ENCODE measurements at places on chromosomes 2 and 18.

- no peak for DNase-seq
Observed at GRCh38 chr2:216803791-216804190, 56.1 kb downstream of the TNP1 start.

DNA sequence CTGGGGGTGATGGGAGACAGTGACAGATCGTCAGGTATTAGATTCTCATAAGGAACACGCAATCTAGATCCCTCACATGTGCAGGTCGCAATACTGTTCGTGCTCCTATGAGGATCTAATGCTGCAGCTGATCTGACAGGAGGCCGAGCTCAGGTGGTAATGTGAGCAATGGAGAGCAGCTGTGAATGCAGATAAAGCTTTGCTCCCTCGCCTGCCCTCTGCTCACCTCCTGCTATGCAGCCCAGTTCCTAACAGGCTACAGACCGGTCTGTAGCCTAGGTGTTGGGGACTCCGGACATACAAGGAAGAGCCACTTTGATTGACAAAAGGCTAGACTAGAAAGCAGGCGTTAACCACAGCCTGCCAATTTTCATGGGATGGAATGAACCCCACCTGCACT lies 183.6 kb upstream of the TMEM200C start:
- DNase-seq: no peak

DNA sequence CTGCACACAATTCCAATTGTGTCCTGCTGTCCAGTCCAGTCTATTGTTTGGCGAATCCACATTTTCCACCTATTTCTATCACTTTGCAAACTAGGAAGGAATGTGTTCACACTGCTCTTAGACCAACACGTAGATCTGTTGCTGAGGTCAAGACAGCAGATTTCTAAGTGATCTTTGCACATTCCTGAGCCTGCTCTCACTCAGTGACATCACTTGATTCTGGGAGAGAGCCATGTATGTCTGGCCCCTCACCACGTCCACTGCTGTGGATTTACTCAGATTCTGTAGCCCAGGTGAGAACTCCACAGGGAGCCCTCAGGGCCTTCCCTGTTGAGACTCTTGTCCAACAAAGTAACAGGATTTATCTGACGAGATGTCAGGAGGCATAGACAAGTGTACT lies 317.2 kb downstream of the TSN start:
- DNase-seq: no peak

- DNase-seq: no peak
Observed at GRCh38 chr2:10097352-10098148, 17.3 kb upstream of the CYS1 start.

DNA sequence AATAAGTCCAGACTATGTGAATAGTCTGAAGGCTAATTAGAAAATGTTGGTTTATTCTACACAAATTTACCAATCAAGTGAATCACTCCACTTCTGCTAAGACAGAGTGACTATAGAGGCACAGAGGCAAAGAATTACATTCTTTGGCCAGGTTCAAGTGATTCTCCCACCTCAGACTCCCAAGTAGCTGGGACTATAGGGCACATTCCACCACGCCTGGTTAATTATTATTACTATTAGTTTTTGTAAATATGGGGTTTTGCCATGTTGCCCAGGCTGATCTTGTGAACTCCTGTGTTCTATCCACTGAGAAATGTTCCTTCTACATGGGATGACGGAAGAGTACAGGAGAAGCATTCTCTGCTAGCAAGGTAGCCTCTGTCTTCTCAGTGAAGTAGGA lies 37.6 kb upstream of the PSME4 start:
- DNase-seq: no peak

- DNase-seq: no peak
Observed at GRCh38 chr18:45156946-45157345, 458.3 kb upstream of the SLC14A2 start.

DNA sequence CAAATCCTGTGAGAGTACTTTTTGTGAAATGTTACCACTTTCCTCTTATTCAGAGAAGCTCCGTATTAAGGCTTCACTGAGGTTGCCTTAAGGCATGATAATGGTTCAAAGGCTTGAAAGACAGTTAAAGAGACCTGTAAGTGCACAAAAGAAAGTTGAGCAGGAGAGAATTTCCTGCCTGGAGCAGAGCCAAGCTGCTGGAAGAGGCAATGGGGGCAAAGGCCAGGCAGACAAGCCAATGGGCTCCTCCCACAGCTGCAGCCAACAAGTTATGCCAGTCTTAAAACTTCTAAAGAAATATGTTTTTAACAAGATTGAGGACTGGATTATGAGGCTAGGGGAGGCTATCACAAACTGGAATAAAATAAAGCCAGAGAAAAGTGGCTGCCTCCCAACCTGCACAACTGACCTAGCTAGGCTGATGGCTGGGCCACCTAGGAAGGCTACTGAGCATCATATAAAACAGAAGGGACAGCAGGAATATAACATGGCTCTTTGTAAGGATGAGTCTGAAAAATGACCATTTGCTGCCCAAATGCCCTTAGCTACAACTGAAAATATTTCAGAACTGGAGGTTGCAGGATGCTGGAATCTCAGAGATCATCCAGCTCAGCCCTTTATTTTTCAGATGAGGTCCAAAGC lies 2.1 kb downstream of the IL1B start:
- DNase-seq: no peak

- no peak for DNase-seq
Observed at GRCh38 chr2:41595240-41595639, 452.6 kb upstream of the PKDCC start.

DNA sequence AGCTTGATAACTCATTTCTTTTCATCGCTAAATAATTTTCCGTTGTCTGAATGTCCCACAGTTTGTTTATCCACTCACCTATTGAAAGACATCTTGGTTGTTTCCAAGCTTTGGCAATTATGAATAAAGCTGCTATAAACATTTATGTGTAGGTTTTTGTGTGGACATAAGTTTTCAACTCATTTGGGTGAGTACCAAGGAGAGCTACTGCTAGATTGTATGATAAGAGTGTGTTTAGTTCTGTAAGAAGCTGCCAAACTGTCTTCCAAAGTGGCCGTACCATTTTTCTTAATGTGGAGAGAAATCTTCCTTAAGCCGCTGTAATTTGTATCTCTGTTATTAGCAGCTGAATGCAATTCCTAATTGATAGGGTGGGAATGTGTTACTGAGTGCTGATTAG lies 11.4 kb upstream of the CTIF start:
- no peak for DNase-seq

GRCh38 chr2:96116424-96116878 lies at the start of gene ADRA2B:
TSS of gene ADRA2B (minus strand) at chr2:96116571. CDS start at chr2:96116149, 422 bp downstream.
- peak; percentile 61 for DNase-seq

Data from stimulated activated CD8-positive, alpha-beta memory T cell treated with anti-CD3 and anti-CD28 coated beads, Interleukin-15, amount 100 ng/mL, for 1 hour (primary cell).